ENCODE measurements at places on chromosomes 4 and X. TPM values are rescaled to one million over a fixed set of nuclear protein-coding genes. Genes with fewer than 3 reads are reported as not detected.
A peak's percentile ranks its signal among the peaks of the same experiment; 100 is the strongest.

DNA sequence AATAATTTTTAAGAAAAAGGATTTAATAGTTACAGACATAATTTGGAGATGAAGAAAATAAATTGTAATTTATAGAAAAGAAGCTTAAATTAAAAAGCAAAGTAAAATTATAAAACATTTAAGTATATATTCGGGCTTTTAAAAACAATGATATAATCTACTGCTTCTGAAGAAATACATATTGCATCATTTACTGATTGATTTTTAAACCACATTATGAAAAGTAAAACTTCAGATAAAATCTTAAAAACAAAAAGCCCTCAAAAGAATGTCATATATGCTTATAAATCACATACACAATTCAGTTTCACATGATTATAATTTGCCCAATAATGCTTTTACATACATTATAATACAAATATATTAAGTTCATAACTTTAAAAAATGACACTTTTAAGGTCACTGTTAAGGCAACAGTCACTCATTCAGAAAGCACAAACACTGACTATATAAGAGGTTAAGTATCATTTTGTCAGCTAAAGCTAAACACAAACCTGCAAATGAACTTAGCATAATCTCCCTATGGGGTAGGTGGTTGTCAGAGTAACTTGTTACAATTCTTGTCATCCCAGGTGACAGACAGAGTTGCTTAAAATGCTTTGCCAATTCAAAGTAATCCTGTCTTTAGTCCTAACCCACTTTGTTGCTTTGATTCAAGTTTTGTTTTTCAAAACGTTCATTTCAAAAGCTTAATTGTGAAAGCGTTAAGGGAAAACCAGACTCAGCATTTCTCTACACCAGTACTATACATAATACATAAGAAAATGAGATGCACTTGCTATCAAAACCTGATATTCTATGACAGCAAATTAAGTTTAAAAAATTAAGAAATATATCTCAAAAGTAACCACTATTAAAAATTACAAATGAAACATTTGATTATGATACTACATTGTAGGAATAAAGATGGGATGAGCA is 90.6 kb upstream of the MAB21L2 start:
- no peak for DNase-seq

DNA sequence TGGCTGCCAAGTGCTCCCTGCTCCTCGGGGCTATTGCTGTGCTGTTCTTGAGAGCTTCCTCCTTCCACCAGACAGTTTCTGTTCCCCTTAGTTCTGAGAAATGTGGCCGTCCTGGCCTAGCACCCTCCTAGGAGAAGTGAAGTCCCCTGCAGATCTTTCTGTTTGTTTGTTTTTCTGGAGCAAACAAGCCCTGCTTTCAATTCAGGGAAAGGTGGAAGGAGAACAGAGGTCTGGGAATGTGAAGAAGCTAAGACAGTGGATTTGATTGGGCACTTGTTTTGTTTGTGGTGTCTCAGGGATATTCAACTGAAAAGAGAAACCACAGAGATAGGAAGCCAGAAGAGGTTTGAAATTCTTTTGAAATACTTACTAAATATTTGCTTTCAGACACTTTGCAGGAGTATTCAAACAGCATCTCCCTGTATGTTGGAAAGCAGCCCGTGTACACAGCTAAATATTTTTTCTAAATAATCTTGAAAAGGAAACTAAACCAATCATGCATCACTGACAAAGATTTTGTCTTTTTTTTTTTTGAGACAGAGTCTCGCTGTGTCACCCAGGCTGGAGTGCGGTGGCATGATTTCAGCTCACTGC is 36.5 kb upstream of the PPM1K start:
- DNase-seq, result no peak

- no peak for DNase-seq
Observed at GRCh38 chr4:52202931-52203330, 151.8 kb downstream of the SPATA18 start.

DNA sequence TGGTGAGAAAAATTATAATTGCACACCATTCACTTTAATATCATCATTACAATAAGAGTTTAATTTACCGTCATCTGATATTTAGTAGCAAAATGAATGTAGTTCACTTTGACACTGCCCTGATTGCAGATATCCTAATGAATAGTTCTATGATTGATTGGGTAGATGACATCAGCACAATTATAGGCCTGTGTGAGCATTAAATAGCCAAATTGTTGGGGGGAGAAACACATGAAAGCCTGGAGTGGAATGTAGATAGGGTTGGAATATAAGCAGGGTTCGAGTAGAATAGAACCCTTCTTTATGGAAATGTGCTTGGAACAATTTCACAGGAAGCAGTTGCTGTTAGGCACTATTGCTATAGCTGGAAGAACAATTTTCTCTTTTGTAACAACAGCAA is 1526.2 kb downstream of the RPA4 start:
- no peak for DNase-seq

- no peak for DNase-seq
Observed at GRCh38 chr4:150852216-150852615, 162.9 kb downstream of the LRBA start.

DNA sequence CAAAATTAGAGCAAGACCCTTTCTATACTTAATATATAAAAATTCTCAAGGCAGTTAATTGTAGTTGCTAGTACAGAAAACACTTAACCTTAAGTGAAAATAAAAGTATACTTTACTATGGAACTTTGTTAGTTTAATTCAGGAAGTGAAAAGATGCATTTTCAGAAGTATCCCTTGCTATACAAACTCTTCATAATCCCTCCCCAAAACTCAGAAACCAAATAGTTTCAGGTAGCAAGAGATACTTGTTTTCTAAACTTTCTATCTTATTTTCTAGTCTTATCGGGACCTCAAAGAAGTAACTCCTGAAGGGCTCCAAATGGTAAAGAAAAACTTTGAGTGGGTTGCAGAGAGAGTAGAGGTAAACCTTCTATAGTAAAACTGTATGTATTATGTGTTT is 14.3 kb downstream of the PAICS start:
- DNase-seq, result no peak

GRCh38 chr4:168885400-168885799 is 124.7 kb downstream of the CBR4 start:
- no peak for DNase-seq

DNA sequence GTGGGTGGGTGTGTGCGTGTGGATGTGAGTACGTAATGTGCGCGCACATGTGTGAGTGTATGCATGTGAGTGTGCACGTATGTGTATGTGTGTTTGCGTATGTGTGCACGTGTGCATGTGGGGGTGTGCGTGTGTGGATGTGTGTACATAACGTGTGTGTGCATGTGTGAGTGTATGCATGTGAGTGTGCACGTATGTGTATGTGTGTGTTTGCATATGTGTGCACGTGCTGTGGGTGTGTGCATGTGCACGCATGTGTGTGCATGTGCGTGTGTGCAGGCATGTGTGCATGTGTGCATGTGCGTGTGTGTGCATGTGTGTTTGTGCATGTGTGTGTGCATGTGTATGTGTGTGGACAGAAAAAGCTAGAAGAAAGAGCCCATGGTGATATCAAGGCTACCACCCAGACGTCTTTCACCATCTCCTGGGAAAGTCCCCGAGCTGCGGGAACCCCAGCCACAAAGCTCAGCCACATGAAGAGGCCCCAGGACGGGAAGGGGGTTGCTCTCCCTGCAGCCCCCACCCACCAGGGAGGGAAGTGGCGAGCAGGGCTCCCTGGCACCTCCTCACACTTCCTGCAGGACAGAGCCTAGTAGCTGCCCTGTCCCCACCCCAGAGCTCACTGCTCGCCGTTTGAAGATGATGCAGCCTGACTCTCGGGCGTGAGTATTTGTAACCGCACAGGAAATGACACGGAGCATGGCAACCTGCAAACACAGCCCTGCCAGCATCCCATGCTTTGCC is 108.3 kb downstream of the DCTD start:
- DNase-seq, result peak; percentile 39

GRCh38 chr4:40409835-40410234 is 74.7 kb downstream of the CHRNA9 start:
- DNase-seq, result peak; percentile 50

- DNase-seq, result no peak
Observed at GRCh38 chr4:8775121-8775520, 96.5 kb downstream of the HMX1 start.

DNA sequence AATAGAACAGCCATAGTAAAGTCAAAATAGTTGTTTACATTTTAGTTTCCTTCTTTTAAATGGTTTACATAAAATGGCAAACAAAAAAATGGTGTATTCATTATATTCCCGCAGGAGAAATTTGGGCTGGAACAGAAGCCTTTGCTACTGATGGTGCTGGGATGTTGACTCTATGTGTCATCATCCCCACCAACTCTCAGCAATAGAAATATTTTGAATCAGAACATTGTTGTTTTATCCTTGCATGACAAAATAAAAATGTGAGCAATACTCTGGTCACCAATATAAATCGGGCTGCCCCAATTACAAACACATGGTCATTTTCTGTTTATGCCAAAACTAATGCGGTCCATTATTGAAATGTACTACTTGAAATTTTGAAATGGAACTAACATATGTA is 1131.6 kb upstream of the PCDH7 start:
- no peak for DNase-seq

- no peak for DNase-seq
Observed at GRCh38 chr4:133550436-133550835, 401.3 kb downstream of the PCDH10 start.

DNA sequence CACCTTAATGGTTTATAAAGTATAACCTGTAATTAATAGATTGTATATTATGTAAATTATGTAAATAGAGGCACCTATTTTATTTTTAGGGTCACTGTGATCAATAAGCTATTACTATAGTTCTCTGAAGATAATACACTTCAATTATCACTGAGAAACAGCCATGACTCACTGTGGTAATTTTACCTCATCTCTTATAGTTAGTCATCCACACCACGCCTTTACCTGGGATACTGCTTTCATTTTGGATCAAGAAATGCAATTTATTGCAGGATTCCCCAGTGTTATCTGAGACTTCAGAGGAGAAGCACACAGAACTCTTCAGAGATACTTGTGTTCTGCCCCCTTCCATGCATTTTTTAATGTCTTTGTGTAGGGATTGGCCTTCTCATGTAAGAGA is 348.1 kb upstream of the ATOH1 start:
- peak; percentile 58 for DNase-seq

DNA sequence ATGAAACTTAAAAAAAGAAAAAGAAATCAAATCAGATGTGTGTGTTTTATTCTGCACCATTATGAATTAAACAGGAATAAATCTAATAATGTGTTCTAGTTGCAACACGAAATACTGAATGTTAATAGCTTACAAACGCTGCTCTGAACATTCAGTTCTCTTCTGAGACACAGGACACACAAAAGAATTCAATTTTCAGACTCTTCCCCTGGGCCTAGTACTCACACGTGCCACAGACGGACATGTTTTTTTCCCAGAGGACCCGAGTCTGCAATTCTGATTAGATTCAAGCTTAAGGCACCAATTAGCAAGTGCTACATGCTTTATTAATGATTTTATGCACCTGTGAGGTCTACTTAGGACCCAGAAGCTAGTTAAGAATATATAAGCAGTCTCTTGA is 20.5 kb downstream of the C4orf54 start:
- no peak for DNase-seq

DNA sequence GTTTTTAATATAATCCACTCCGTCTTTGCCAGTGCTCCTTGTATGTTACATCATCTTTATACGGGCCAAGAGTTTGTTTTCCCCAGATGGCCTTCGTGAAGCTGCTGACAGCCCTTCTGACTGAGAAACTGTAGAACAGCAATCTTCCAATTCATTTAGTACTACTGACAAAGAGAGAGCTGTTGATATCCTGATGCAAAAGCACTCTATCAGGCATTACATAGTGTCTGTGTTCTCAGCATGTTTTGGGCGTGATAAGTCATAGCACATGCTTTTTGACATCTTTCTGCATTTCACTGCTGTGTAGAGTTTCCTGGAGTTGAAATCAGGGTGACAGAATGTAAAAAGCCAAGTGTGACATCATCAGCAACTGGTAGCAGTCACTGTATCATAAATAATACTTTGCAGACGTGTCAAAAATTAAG is 746.3 kb upstream of the FAM241A start:
- DNase-seq, result no peak

GRCh38 chrX:18964901-18965300 is 19.0 kb downstream of the PHKA2 start:
- no peak for DNase-seq

GRCh38 chr4:153481478-153481877 is 15.3 kb downstream of the TMEM131L start:
- DNase-seq, result no peak

- no peak for DNase-seq
Observed at GRCh38 chr4:155941085-155941790, 12.4 kb downstream of the CTSO start.

DNA sequence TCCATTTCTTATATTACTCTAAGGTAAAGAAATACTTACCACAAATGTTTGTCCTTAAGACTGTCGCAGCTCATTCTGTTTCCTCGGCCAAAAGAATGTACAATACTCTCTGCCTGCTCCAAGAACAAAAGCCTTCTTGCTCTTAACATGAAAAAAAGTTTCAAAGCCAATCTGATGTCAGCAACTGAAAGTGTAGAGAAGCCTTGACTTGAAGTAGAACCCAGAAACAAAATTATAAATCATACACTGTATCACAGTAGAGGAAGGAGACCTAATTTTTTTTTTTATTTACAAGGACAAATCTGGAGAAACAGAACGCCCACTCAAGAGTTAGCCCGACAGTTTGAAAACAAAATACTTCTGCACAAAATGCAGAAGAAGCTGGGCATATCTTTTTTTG is at the start of gene MCF2:
Gene MCF2, minus strand, starts transcription at position 101 of the 400 bp plus-strand sequence. CDS start 56,423 bp downstream, outside the sequence.
- DNase-seq, result no peak

GRCh38 chr4:57445686-57446085 is 335.5 kb upstream of the IGFBP7 start:
- DNase-seq, result no peak

- DNase-seq, result peak; percentile 95
Observed at GRCh38 chr4:183356931-183357675, 34.9 kb upstream of the CLDN24 start.

DNA sequence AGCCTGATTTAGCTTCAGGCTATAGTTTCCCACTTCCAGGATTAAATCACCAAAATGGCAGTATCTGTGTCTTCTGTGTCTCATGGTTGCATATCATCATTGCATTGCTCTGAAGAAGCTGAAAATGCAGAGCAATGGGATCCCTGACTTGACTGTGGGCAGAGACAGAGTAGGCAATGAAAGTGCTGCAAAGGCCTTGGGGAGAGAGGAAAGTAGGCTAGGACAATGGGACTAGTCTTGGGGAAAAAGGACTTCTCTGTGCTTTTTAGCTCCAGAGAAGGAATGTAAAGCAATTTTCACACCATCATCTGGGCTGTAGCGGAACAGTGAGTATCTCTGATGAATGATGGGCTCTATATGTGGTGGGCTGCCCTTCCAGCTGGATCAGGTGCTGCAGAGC is 202.5 kb downstream of the LDB2 start:
- no peak for DNase-seq

Gene MSANTD1
- total RNA-seq, result 0.07 TPM

Gene UGT2B17
- not detected for total RNA-seq

Gene PALLD
- 202 TPM for total RNA-seq

Gene C4orf50
- total RNA-seq, result not detected

Gene IL21
- not detected for total RNA-seq

Gene RNF212
- 0.17 TPM for total RNA-seq

Gene CT45A2
- not detected for total RNA-seq

Gene MAGED4
- total RNA-seq, result 6.0 TPM

Gene TMEM156
- 0.61 TPM for total RNA-seq

Gene UBA1
- 178 TPM for total RNA-seq

Gene DNAAF6
- not detected for total RNA-seq

Measured in foreskin keratinocyte (primary cell).